ENCODE measurements at places on chromosomes 3 and 15.

- no peaks in the 10 kb centered on the region for H3K4me1 ChIP-seq
- no peak overlapping the region for H3K4me3 ChIP-seq
- no peaks in the 10 kb centered on the region for H3K36me3 ChIP-seq
- no peak for DNase-seq
Measured at GRCh38 chr3:88433568-88433967, 283.8 kb downstream of the C3orf38 start.

DNA sequence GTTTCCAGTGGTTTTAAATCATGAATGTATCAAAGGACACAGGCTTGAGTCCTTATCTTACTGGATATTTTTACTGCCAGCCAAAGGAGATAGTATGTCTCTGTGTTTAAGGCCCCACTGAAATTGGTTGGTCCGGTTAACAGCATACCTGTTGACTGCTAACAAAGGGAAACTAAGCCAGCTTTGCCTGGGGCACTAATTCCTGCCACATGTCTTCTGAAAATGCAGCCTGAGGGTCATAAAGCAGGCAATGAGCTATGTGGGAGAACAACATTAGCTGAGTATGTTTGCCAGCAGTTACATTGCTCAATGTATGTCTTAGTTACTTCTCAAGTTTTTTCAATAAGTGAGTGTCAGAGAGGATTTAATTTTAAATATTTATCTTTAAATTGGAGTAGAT, 12.4 kb downstream of the PLS1 start:
- H3K36me3 ChIP-seq = no peaks in the 10 kb centered on the region
- no peak overlapping the region for H3K27ac ChIP-seq
- no peak overlapping the region for H3K4me3 ChIP-seq
- DNase-seq = no peak
- H3K27me3 ChIP-seq = no peaks in the 10 kb centered on the region
- no peaks in the 10 kb centered on the region for H3K4me1 ChIP-seq

GRCh38 chr15:89441295-89441812, 55.0 kb downstream of the RHCG start:
- no peaks in the 10 kb centered on the region for H3K4me1 ChIP-seq
- no peak overlapping the region for H3K27ac ChIP-seq
- no peaks in the 10 kb centered on the region for H3K36me3 ChIP-seq
- no peak overlapping the region for H3K4me3 ChIP-seq
- no peak for DNase-seq

DNA sequence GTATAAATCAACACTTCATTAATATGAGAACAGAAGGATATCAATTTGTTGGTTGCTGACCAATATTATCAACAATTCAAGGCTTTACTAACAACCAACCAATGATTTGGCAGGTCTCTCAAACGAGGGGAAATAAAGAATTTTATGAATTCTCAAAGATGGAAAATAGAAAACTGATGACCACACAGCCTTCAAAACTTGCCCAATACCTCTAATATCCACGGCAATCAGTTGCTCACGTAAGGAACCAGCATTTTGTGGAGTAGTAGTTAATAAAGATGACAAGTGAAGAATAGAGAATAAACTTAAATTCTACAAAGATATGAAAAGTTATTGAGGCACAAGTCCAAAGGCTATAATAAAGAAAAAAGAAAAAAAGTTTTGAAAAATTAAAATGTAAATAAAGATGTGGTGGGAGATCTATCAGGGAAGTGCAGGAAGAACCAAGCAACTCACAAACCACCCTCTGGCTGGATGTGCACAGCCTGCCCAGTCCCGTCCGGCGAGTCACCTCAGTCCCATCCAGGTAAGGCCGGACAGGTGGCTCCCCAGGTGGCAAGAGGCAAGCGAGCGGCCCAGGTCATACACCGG, 808 bp downstream of the GK5 start:
- DNase-seq = no peak
- H3K4me1 ChIP-seq = peaks cover 35% of the 10 kb centered on the region
- peak overlapping the region; percentile 94 for H3K27ac ChIP-seq
- no peaks in the 10 kb centered on the region for H3K27me3 ChIP-seq
- peak overlapping the region; percentile 77 for H3K4me3 ChIP-seq

- H3K4me1 ChIP-seq = no peaks in the 10 kb centered on the region
- DNase-seq = no peak
- no peaks in the 10 kb centered on the region for H3K27me3 ChIP-seq
- H3K27ac ChIP-seq = no peak overlapping the region
- H3K4me3 ChIP-seq = no peak overlapping the region
Measured at GRCh38 chr15:98286831-98287230, 326.3 kb downstream of the ARRDC4 start.

DNA sequence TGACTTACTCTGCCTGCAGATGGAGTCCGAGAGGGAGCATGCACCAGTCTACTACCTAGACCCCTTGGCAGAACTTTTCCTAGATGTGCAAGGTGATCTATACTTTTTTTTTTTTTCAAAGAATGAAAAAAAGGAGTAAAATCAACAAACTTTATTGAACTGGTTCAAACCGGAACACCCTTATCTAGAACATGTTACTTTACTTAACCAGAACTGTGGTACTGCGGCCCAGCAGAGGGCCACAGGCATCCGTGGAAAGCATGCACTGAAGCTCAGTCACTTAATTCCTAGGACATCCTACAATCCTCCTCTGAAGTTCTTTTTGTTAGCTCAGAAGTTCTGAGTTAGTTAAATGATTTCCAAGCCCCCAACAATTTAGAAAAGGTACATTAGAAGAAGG, 21.6 kb downstream of the CHAC1 start:
- DNase-seq = no peak
- H3K36me3 ChIP-seq = peaks cover 45% of the 10 kb centered on the region
- H3K4me1 ChIP-seq = no peaks in the 10 kb centered on the region

DNA sequence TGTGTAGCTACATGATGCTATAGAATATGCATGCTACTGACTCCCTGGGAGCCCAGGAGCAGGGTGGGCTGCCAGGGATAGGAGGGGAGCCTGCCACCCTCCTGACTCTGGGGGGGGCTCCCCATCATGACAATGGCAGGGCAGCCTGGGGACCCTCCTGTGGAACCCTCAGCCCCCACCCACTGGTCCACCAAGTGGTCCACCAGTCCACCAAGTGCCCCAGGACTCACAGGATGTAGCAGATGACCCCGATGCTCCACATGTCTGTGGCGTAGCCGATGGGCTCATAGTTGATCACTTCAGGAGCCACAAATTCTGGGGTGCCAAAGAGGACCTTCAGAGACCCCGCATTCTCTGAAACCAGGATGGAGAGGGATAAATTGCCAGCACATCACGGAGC, 53.0 kb upstream of the HACD2 start:
- no peaks in the 10 kb centered on the region for H3K27me3 ChIP-seq
- H3K36me3 ChIP-seq = peaks cover 16% of the 10 kb centered on the region
- H3K4me3 ChIP-seq = no peak overlapping the region

DNA sequence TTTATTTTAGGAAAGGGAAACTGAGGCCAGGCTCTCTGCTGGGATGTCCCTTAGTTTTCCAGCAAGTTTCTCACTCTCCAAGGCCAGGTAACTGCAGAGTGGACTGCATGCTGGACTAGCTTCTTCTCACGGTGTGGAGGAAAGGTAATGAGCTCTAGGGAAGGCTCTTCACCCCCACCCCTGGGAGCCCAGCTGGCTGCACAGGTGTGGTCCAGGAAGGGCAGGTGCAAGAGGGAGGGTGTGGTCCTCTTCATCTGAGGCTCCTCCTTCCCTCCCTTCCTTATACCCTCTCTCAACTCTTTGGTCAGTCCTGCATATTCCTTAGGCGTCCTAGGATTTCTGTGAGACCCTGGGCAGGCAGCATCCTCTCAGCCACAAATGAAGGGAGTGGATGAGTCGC, 33.9 kb downstream of the RNU5B-1 start:
- no peaks in the 10 kb centered on the region for H3K27me3 ChIP-seq
- no peaks in the 10 kb centered on the region for H3K4me1 ChIP-seq
- H3K36me3 ChIP-seq = no peaks in the 10 kb centered on the region
- H3K4me3 ChIP-seq = no peak overlapping the region
- no peak for DNase-seq

DNA sequence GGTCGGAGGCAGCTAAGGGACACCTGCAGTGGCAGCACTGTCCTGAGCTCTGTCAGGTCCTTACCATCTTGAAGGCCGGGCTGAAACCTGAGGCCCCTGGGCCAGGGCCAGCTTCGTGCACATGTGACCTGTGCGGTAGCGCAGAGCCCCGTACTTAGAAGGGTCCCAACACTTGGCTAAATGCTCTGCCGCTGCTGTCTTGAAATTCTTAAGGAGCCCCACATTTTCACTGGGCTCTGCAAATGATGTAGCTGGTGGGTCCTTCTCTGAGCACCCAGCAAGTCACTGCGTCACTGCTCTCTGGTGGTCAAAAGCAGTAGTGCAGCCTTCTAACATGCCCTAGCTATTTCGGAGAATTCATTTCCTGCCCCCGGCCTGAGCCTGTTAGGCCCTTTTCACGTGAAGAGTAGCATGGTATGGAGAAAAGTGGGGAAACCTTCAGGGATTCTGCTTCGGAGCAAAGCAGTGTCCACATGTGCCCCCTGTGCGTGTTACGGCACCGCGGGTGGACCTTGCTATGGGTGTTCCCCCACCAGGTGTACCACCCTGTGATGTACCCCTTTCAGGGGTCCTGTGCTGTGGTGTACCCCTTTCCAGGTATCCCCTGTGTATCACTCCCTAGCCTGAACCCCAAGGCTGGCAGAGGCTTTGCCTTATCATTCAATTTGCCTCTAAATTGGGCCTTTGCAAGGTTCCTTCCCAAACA, 79.7 kb downstream of the TMEM266 start:
- peaks cover 4% of the 10 kb centered on the region for H3K27me3 ChIP-seq
- no peak overlapping the region for H3K27ac ChIP-seq
- no peak overlapping the region for H3K4me3 ChIP-seq
- DNase-seq = no peak
- no peaks in the 10 kb centered on the region for H3K4me1 ChIP-seq
- H3K36me3 ChIP-seq = no peaks in the 10 kb centered on the region

DNA sequence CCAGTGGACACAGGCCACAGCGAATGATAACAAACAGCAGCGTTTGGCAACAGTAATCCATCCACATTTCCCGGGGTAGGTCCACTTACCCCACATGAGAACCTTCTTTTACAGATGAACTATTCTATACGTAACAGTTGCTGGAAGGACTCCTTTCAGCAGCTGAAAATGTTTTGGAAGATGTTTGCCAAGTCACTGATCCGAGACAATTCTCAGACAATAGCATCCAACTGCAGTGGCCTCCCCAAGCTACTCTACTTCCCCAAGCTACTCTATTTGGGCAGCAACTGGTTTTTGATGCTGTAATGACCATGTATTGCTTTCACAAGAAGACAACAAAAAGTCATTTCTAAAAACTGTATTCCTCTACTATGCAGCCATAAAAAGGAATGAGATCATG, 87.5 kb downstream of the ADAMTS17 start:
- no peaks in the 10 kb centered on the region for H3K36me3 ChIP-seq
- no peaks in the 10 kb centered on the region for H3K27me3 ChIP-seq
- H3K4me1 ChIP-seq = peaks cover 4% of the 10 kb centered on the region
- H3K27ac ChIP-seq = no peak overlapping the region
- DNase-seq = no peak
- H3K4me3 ChIP-seq = no peak overlapping the region

- no peak for DNase-seq
- H3K36me3 ChIP-seq = peaks cover 6% of the 10 kb centered on the region
- H3K27ac ChIP-seq = no peak overlapping the region
- no peaks in the 10 kb centered on the region for H3K4me1 ChIP-seq
- no peaks in the 10 kb centered on the region for H3K27me3 ChIP-seq
Measured at GRCh38 chr15:59644756-59645155, 12.6 kb downstream of the GTF2A2 start.

DNA sequence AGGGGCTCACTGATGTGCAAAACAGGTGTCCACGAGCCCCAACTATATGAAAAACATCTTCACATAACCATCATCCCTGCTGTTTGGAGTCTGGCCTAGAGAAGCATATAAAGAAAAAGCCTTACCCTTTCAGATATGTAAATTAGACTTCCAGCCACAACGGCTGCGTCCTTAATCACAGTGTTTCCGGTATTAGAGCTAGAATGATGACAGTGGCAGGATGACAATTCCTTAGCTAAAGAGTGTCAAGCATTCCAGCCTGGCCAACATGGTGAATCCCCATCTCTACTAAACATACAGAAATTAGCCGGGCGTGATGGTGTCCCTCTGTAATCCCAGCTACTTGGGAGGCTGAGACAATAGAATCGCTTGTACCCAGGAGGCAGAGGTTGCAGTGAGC, 19.5 kb upstream of the SAMD7 start:
- H3K4me1 ChIP-seq = no peaks in the 10 kb centered on the region
- DNase-seq = no peak
- no peak overlapping the region for H3K4me3 ChIP-seq
- no peak overlapping the region for H3K27ac ChIP-seq

DNA sequence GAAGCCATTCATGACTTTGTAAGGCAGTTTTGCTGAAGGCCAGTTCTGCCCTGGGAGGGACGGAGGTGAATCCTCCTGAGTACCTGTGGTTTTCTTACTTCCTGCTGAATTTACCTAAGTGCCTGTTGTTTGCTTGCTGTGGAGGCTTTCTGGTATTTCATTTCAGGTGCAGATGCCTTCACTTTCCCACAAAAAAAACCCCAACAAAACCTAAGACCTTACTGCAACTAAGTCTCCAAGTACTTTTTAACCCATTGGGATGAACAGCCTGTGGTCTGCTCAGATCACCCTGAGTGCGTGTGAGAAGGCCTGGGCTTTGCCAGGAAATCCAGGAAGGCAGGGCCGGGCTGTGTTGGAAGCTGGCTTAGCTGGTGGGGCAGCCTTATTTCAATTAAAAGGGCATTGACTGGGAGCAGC, 65.3 kb downstream of the IGF1R start:
- peaks cover 64% of the 10 kb centered on the region for H3K4me1 ChIP-seq
- peak overlapping the region; percentile 74 for H3K27ac ChIP-seq
- H3K27me3 ChIP-seq = no peaks in the 10 kb centered on the region
- no peak overlapping the region for H3K4me3 ChIP-seq

- H3K27me3 ChIP-seq = no peaks in the 10 kb centered on the region
- no peaks in the 10 kb centered on the region for H3K36me3 ChIP-seq
- no peak for DNase-seq
- H3K4me1 ChIP-seq = peaks cover 24% of the 10 kb centered on the region
Measured at GRCh38 chr15:50675535-50676144, 11.0 kb downstream of the TRPM7 start.

- no peak overlapping the region for H3K27ac ChIP-seq
- H3K4me3 ChIP-seq = no peak overlapping the region
- DNase-seq = no peak
- H3K4me1 ChIP-seq = no peaks in the 10 kb centered on the region
- H3K36me3 ChIP-seq = no peaks in the 10 kb centered on the region
- H3K27me3 ChIP-seq = no peaks in the 10 kb centered on the region
Measured at GRCh38 chr3:27224197-27224596, 145.0 kb downstream of the NEK10 start.

GRCh38 chr15:99431661-99432091, 134.1 kb upstream of the MEF2A start:
- H3K27me3 ChIP-seq = no peaks in the 10 kb centered on the region
- no peak overlapping the region for H3K4me3 ChIP-seq
- peak; percentile 50 for DNase-seq
- H3K36me3 ChIP-seq = no peaks in the 10 kb centered on the region
- H3K27ac ChIP-seq = no peak overlapping the region

DNA sequence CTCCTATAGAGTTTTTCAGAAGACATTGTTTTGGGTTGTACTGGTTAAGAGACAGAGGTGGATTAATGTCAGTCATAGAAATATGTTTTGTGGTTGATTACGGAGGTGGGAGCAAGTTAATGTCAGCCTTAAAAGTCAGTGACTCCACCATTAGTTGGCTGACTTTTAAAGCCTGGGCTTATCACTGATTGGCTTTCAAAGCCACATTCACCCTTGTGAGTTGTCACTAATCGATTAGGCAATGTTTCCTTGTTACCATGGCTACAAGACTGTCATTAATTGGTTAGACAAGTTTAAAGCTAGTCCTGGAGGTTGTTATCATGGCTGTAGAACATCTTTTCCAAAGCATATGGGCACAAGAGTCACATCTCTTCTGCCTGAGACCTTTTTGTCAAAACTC, 73.0 kb downstream of the NEO1 start:
- H3K4me3 ChIP-seq = no peak overlapping the region
- no peak for DNase-seq
- no peak overlapping the region for H3K27ac ChIP-seq
- H3K27me3 ChIP-seq = no peaks in the 10 kb centered on the region

Measured in sigmoid colon (tissue), 7 donors.